ENCODE measurements at places on chromosomes 5 and 9.

- no peak for DNase-seq
Measured at GRCh38 chr9:93500571-93501298, 47.4 kb upstream of the FAM120AOS start.

GRCh38 chr9:28365020-28365640, 791.8 kb upstream of the C9orf72 start:
- no peak for DNase-seq

GRCh38 chr5:75648712-75649111, 37.5 kb downstream of the ANKDD1B start:
- no peak for DNase-seq

DNA sequence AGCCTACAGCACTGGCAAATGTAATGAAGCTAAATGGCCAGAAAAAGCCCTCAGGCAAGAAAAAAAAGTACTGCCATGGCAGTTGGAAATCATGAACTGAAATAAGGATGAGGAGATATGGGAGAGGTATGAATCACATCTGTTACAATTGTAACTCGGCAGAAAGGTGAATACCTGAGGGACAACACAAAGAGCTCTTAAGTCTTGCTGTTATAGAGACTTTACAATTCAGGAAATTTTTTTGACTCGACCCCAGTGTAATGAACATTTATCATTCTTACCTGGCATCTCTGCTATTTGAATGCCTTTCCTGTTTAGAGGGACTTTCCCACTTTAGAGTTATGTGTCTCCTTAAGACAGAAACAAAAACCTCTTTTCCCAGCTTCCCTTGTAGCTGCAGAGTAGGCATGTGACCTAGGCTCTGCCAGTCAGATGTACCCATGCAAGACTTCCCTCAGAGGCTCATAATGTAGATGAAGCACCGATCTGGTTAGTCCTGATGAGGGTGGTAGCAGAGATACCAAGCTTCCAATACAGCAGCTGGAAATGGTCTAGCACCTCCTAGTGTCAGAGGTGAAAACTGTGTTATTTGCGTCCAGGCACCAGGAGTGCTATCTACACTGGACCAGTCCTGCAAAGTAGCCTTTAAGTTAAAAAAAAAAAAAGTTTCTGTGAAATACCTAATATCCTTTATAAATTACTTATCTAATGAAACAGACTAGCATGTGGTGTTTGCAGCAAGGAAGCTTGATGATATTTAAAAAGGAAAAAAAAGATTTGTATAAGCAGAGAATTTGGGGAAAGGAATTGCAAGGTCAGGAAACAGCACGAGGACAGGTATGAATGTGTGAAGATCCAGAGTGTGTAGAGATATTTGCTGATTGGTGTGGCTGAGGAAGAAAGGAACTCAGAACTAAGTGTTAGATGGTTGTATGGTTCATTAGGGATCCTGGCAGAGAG, 146.9 kb upstream of the SLC1A3 start:
- no peak for DNase-seq

DNA sequence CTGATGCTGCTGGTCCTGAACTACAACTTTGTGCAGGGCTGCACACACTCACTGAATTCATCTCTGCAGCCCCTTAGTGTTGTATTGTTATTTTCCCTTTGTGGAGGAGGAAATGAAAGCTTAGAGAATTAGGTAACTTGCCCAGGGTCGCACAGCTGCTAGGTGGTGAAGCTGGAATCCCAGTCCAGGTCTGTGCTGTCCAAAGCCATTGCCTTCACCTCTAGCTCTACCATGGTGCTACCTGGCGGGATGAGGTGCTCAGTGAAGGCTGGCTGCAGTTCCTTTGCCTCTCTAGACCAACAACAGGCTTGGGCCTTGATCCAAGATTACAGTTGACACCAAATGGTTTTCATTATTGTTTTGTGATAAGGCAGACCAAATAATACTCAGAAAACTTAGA, 177.8 kb upstream of the PITX1 start:
- no peak for DNase-seq

GRCh38 chr9:79692857-79693571, 121.2 kb downstream of the TLE4 start:
- no peak for DNase-seq

GRCh38 chr9:19533373-19533772, 124.6 kb downstream of the ACER2 start:
- DNase-seq = peak; percentile 10

DNA sequence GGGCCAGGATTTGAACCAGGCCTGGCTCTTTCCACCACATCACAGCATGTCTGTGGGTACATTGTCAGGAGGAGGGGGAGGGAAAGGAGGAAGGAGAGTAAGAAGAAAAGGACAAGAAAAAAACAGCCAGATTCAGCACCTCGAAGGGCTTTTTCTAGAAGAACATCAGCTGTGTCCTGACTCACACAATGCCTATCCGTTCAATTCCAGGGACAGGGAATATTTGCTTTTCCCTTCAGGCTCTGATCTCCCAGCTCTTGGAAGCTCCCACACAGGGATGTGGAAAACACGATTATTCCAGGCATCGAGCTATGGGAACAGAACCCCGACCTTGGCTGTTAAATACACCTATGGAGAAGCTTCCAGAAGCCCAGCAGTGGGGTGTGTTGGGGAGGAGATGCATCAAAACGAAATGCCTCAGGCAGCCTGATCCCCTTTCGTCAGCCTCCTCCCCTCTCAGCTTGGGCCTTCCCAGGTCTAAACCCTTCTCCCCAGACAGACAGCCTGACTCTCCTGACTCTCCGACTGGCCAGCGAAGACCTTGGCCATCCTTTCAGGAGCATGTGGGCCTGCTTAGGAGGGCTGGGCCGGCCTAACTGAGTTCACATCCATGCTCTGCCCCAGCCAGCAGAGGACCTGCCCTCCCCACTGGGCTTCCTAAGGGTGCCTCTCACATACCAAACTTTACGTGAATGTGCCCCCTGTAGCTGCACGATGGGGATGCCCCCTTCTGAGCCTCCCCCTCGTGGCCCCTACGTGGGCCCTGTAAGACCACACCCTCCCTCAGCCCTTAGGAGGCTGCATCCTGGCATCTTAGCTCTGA, 54.4 kb downstream of the NEURL1B start:
- no peak for DNase-seq

DNA sequence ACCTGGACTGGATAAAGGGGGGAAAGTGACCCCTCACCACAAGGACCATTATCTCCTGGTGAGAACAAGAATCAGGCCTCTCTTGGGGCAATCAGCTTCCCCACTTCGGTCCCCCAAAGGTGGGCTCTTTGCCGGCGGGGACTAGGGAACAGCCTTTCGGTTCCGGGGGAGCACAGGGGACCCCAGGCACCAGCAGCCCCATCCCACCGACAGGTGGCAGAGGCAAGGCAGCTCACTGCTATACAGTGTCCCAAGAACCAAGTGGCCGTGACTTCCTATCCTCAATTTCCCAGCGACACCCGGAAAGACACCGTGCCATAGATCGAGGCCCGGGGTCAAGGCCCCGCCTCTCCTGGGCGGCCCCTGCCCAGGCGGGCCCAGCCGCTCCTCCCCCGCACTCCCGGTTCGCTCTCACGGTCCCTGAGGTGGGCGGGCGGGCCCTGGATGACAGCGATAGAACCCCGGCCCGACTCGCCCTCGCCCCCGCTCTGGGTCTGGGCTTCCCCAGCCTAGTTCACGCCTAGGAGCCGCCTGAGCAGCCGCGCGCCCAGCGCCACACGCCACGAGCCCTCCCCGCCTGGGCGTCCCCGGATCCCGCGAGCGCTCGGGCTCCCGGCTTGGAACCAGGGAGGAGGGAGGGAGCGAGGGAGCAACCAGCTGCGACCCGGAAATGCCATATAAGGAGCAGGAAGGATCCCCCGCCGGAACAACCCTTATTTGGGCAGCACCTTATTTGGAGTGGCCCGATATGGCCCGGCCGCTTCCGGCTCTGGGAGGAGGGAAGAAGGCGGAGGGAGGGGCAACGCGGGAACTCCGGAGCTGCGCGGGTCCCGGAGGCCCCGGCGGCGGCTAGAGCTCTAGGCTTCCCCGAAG, 655 bp upstream of the EGR1 start:
- peak; percentile 99 for DNase-seq

DNA sequence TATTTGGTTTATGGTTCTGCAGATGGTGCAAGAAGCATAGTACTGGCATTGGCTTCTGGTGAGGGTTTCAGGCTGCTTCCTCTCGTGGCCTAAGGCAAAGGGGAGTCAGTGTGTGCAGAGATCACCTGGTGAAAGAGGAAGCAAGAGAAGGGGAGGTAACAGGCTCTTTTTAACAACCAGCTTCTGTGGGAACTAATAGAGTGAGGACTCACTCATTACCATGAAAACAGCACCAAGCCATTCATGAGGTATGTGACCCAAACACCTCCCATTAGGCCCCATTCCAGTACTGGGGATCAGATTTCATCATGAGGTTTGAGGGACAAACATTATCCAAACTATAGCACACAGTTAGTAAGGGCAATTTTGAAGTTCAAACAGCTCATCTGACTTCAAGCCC, 263.5 kb downstream of the TMEM38B start:
- peak; percentile 64 for DNase-seq

GRCh38 chr9:97853844-97854695, 1.0 kb downstream of the FOXE1 start:
- DNase-seq = peak; percentile 61

GRCh38 chr5:42940853-42941252, 99.3 kb downstream of the ANXA2R start:
- no peak for DNase-seq

- no peak for DNase-seq
Measured at GRCh38 chr5:56589481-56589860, 225.9 kb upstream of the MAP3K1 start.

DNA sequence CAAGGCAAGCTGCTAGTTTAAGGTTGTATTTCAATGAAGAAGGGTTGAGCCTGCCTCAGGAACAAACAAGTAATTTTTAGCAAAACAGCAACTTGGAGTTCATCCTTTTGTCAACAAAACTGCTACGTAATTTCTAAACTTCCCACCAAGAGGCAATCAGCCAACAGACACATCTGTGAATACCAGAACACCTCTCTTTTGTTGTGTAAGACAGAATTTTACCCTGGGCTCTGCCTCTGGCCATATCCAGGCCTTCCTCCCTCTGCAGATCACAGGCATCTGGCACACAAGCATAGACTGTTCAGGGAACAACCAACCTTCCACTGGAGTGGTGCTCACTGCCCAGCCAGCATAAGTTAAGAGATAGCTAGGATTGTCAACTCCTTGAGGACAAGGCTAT, 409.0 kb downstream of the SPOCK1 start:
- no peak for DNase-seq

DNA sequence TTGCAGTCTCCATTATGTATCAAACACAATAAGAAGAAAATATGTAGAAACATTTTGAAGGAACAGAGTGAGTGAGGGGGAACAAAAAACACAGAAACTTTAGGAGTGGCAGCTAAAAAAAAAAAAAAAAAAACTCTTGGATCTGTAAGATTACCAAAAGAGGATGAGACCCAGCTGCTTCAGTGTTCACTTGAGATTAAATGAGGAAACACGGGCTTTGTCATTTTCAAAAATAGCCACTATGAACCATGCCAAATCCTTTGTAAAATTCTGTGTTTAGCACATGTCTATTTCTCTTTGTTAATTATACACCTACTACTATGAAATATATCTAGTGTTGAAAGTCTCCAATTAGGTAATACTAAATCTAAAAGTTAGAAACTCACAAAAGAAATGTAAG, 485.9 kb downstream of the EFNA5 start:
- no peak for DNase-seq

DNA sequence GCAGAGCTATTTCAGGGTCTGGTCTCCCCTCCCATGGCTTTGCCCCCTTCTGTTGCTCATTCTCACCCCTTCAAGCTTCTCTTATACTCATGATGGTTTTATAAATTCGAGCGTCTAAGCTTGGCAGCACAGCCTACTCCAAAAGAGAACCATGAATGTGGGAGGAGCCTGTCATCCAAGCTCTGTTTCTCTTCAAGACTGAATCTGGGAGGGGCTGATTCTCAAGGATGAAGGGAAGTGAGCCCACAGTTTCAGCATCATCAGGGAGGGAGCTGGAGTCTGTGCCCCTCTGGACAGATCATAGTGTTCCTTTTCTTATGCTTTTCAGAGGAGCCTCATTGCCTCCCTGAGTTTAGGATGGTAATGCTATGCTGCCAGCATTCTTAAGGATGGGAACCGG, 168.6 kb downstream of the CFAP90 start:
- DNase-seq = no peak

DNA sequence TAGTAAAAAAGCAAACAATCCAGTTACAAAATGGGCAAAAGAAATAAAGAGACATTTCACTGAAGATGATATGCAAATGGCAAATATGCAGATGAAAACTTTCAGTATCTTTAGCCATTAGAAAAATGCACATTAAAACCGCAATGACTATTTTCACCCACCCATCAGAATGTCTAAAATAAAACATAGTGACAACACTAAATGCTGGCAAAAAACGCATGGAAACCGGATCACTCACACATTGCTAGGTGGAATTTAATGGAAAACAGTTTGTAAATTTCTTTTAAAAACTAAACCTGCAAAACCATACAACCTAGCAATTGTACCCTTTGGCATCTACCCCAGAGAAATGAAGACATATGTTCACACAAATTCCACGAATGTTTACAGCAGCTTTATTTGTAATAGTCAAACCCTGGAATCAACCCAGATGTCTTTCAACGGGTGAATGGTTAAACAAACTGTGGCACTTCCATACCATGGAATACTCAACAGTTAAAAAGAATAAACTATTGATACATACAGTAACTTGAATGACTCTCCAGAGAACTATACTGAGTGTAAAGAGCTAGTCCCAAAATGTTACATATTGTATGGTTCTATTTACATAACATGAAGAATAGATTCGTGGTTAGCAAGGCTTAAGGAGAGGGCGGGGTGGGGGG, 17.2 kb upstream of the PAM start:
- DNase-seq = no peak

DNA sequence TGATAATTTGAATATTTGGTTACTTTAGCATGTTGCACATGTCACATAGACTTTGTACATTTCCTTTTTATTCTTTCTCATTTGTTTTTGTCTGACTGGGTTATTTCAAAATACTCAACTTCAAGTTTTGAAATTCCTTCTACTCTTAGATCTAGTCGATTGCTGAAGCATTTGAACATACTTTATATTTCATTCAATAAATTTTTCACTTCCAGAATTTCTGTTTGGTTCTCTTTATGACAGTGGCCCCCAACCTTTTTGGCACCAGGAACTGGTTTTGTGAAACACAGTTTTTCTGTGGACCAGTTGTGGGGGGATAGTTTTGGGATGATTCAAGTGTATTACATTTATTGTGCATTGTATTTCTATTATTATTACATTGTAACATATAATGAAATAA, 119.8 kb downstream of the COX7C start:
- DNase-seq = no peak

DNA sequence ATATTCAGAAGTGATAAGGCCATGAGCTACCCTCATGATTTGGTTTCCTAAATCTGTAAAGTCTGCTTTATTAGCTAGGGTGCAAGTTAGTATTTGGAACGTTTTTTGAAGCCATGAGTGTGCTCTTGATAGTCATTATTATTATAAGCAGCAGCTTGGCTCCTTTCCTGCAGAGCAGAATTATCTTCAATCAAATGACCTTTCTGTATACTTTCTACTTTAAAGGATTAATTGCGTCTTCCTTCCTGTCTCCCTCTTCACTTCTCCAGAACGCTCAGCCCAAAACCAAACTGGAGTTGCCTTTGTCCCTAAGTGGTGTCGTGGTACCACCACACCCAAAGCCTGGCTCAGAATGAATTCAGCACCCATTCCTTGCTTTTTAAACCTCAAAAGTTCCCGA, 211.3 kb downstream of the ARHGAP26 start:
- no peak for DNase-seq

Measured in astrocyte of the hippocampus (primary cell).